Activated CD4-positive, alpha-beta T cell treated with anti-CD3 and anti-CD28 coated beads for 24 hours (primary cell): ENCODE measurements at places on chromosomes 1 and 21.

GRCh38 chr1:202810193-202810614 lies 550 bp upstream of the PCAT6 start:
- no peak for DNase-seq

DNA sequence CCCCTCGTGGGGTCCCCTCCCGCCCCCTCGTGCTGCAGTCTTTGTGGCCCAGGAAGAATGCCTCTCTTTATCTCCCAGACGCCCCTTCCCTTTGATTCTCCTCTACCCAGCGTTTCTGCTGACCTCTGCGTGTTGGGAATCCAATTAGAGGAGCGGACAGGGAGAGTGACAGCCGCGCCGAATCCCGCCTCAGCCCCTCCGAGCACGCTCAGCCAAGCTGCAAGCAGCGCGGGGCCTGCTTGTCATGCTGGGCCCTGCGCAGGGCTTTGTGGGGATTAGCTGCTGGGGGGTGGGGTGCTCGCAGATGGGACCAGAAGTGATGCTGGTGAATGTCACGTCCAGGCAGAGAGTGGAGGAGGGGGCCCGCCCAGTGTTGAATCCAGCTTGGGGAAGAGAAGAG lies 91.1 kb downstream of the EPHB2 start:
- no peak for DNase-seq

GRCh38 chr1:17213148-17213781 lies 8.3 kb downstream of the PADI1 start:
- DNase-seq = no peak

GRCh38 chr1:226948480-226948879 lies 8.4 kb downstream of the COQ8A start:
- DNase-seq = no peak

DNA sequence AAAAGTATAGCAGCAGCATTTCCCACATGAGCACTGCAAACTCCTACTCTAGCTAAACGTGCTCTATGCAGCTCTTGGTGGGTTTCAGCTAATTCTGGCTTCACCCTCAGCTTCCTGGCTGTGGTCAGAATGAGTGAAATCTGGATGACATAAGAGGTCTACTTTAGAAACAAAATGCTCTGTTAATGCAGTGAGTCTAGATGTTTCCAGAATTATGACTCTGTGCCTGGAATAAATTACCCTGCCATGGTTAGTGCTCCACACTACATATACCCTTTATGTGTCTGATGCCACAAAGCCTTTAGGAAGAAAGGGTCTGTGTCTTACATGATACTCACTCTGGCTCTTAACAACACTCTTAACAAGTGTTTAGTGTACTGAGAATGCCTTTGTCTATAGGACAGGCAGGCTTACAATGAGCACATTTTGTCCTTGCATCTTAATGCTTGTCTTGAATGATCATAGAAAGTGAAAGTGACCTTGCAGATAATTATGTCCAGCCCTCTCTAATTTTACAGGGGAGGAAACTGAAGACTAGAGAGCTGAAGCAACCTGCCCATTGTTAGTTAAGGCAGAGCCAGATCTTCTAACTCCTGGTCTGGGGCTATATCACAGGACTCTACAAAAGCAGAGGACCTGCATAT lies 9.2 kb downstream of the S100A10 start:
- no peak for DNase-seq

- DNase-seq = no peak
Observed at GRCh38 chr1:30650038-30650967, 73.1 kb downstream of the MATN1 start.

GRCh38 chr1:27521336-27521831 lies 31.4 kb upstream of the WASF2 start:
- DNase-seq = no peak

DNA sequence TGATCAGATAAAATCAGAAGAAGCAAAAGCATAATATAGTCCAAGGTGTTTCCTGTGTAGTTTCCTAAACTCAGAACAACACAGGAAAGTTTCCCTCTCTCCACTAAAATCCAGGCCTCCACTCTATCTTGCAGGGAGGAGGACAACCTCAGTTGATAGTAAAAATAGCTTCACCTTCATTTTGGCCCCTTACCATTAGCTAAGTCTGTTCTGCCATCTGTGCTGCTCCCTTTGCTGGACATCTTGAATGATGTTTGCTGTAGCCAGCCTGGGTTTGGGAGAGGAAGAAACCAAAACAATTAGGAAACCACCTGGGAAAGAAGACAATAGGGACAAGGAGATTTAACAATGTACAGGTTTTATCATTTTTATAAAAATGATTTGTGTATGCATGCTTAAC lies 18.6 kb downstream of the DCAF8 start:
- no peak for DNase-seq

GRCh38 chr1:117659550-117660270 lies 53.9 kb downstream of the TENT5C start:
- DNase-seq = no peak

GRCh38 chr1:119962296-119962968 lies 66.1 kb upstream of the ADAM30 start:
- DNase-seq = no peak

- DNase-seq = no peak
Observed at GRCh38 chr1:211333906-211334305, 7.3 kb downstream of the TRAF5 start.

DNA sequence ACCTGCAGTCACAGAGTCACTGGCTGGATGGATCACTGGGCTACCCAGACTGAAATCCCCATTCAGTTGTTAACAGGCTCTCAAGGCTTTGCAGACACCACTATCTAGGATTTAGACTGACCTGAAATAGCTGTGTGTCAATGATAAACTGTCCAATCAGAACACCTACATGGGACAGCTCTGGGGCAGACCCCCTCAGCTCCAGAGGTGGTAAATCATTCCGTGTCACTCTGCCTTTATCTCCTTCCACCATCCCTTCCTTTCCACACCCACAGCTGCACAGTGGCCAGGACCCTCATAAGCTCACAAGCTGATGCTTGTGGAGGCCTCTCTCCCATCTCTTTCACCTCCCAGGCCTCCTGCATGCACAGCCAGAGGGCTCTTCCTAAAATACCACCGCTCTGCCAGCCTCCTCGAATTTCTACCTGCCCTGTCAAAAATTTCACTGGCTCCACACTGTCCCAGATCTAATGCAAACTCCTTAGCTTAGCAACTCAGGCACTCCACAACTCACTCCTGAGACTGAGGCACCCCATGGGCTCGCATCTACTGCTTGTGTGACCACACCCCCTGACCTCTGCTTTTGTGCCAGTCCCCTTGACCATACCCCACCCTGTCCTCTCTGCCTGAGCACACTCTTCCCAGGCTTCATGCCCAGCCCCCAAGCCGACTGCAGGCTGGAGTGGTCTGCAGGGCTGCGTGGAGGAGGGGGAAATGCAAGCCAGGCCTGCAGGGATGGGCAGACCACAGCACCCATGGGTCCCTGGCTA lies 5.8 kb downstream of the CAPZB start:
- DNase-seq = no peak

- DNase-seq = no peak
Observed at GRCh38 chr1:232249861-232250777, 379.8 kb downstream of the SIPA1L2 start.

GRCh38 chr1:40221977-40222772 lies 25.6 kb upstream of the TMCO2 start:
- DNase-seq = no peak

- DNase-seq = no peak
Observed at GRCh38 chr1:202069662-202070061, 53.1 kb upstream of the GPR37L1 start.

DNA sequence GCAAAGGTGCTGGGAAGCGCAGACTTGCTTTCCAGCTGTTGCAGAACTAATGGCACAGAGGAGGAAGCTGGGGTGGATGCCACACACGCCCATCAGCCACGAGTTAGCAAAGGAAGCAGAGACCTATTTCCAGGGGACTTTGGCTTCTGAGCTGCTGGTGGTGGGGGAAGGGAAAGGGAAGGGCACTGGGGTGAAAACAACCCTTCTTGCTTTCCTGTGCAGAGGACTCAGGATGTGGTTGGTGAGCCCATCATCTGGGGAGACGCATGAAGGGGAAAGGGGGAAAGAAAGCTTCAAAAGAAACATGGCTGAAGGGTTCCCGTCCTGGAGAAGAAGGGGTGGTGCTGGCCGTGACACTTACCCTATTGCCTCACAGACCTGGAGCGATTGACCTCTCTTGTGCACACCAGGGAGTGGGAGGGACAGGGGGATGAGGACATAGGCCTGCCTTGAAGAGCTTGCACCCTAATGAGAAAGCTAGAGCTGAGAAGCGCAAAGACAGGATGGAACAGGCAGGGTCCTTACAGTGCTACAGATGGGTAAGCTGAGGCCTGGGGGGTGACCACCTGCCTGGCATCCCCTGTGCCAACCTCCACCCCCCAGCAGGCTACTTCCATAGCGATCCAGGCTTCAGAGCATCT lies 140.8 kb upstream of the RAB4A start:
- DNase-seq = no peak

GRCh38 chr1:43590388-43590925 lies 59.5 kb upstream of the KDM4A start:
- no peak for DNase-seq

- DNase-seq = no peak
Observed at GRCh38 chr1:12402159-12402673, 172.4 kb downstream of the VPS13D start.

GRCh38 chr1:94535879-94536278 lies 5.7 kb downstream of the F3 start:
- no peak for DNase-seq

GRCh38 chr1:228397966-228398365 lies 8.7 kb downstream of the TRIM11 start:
- DNase-seq = no peak

DNA sequence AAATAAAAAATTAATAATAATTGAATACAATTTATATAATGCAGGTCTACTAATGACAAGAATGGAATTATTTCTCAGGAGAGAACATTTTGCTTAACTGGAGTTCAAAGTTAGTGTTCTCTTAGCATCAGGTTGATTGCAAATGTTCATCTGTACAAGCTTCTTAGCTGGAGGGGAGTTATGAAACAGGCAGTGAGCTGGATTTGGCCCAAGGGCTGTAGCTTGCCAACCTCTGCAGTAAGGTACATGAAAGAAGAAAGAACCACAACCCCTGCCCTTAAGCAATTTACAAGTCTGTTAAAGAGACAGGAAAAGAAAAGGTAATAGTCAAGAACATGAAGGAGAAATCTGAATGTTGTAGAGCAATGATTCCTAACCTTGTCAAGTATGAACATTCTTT lies 17.0 kb downstream of the LPGAT1 start:
- no peak for DNase-seq

DNA sequence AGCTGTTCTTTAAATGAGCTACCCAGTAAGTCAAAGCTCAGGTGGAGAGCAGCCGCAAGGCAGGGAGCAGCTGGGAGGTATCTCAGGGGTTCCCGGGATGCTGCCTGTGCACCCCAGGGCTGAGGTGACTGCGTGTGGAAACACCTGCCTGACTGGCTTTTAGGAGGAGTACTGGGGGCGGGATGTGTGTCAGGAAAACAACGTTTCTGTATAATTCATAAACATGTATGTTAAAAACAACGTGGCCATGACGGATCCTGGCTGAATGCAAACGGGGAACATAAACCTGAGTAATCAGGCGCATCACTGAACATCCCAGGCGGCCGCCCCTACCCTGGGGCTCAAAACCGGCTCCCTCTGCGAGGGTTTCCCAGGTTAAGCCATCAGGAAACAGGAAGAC lies 1.5 kb downstream of the C1orf159 start:
- no peak for DNase-seq

DNA sequence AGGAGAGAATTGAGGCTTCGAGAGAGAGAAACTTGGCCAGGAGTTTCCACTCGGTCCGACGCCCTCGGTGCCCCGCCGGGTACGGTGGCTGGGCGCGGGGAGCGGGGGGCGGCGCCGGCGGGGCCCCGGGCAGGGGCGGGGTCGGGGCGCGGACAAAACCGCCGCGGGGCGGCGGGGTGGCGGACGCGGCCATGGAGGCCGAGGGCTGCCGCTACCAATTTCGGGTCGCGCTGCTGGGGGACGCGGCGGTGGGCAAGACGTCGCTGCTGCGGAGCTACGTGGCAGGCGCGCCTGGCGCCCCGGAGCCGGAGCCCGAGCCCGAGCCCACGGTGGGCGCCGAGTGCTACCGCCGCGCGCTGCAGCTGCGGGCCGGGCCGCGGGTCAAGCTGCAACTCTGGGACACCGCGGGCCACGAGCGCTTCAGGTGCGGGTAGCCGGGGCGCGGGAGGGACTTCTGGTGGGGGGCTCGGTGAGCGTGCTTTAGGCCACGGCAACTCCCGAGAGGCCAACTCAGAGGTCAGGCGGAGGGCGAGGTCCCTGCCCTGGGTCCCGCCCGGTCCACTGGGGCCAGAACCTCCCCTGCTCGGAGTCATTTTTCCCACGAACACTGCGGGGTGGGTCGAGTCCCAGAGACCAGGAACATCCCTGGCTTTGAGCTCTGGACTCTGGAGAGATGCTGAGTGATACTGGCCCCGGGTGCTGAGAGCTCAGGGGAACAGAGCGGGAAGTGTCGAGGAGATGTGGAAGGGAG lies 431 bp downstream of the RAB42 start:
- DNase-seq = no peak

DNA sequence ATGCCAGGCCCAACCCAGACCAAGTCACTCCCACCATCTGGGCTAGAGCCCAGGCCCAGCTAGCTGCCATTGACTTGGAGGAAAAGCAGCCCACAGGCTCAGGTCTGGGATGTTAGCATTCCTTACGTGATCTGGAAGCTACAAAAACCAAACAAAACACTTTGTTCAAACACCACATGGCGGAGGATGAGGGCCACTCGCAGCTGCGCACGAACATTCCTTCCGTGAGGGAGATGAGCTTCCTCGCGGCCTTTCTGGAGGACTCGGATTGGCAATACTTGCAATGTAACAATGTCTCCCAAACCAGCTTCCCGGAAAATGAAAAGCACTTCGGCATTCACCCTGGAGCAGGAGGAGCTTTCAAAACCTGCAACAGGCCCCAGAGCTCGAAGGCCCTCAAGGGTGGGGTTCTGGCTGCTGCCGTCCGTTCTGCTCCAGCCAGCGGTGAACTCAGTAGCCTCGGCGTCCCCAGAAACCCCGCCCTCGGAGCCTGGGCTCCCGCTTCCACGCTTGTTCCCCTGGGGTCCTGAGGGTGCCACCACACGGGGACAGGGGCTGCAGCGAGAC lies 40.5 kb downstream of the COL6A1 start:
- no peak for DNase-seq

GRCh38 chr1:186783193-186783592 lies 45.6 kb upstream of the PLA2G4A start:
- no peak for DNase-seq

DNA sequence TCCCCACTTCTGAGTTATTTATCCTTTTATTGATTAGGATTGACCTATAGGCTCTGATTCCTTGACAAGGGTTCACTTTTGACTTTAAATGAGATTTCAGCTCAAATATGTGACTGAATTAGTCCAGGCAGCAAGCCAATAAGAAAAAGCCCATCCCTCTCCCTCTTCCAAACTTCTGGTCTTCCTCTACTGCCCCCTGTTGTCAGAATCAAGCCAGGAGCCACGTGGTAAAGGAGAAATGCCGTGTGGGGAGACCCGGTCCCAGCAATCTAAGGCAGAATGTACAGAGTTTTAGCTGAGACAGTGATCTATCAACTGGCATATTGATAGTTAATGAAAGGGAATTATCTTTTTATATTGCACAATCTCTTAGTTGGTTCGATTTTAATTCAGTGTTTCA lies 5.2 kb downstream of the ADAMTS5 start:
- DNase-seq = no peak
